NCI-H2107 (cell line): ENCODE measurements at places on chromosomes 3 and 15.

DNA sequence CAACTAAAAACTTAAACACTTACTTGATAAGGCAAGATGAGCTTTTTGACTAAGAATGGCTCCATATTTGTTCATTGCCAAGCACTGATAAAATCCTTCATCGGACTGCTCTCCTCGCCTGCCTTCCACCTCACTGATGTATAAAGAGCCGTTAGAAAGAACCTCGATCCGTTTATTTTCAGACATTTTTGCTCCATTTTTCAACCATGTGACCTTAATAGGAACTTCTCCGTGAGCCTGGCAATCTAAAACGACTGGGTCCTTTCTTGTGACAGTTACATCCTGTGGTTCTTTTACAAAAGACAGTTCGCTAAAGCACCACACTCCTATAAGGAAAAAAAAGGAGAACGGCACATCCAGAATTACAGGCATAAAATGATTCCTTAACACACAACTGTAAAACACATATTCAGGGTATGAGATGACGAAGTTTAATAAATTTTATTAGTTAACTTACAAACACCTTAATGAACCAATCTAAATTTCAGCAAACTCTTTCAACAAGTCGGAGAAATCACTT is 2.5 kb downstream of the PRTG start:
- DNase-seq, result no peak

- no peak for DNase-seq
Measured at GRCh38 chr3:115876876-115877614, 253.7 kb downstream of the GAP43 start.

DNA sequence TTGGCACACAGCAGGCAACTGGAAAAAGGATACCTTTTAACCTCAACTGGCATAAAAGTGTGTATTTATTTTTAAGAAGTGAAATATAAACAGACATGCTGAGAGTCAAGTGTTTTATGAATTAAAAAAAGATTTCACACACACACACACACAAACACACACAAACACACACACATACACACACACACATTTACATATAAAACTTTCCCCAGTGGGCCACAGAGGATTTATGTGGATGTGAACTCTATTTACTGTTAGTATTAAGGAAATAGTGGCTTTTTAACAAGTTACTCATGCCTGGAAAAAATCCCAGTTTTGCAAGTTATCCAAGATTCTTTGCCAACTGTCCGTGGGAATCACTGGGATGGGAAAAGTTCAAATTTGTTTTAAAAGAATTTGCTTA is 725.9 kb upstream of the NR2F2 start:
- DNase-seq, result no peak

DNA sequence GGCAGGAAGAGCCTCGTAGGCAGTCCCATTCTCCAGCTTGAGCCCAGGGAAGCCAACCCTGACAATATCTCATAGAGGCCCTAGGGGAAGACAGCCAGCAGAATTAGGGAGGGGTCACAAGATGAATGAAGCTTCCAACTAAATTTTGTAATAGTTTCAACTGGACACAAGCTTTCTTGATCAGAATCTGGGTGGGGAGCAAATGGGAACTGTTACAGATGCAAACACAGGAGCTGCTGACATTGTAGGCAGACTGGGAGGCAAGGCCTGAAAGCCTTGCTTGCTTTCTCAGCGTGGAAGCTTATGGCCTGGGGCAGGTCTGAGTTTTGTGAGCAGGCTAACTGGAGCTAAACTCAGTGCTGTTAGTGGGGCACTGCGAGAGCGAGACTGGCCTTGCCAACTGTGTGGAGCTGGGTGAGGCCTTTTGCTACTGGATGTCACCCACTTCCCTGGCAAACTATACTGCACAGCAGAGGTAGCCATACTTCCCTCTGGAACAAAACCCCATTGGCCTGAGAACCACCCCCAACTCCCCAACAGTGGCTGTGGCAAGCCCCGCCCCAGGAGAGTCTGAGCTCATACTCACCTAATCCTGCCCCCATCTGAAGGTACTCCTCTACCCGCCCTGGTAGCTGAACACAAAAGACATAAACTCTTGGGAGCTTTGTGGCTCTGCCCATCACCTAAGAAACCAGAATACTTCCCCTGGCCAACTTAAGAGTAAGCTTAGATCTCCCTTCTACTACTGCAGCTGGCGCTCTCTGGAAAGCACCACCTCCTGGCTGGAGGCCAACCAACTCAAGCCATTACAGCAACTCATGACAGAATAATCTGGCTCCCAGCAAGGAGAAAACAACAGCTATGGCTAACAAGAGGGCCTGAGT is 42.9 kb downstream of the CFAP20DC start:
- peak; percentile 25 for DNase-seq

GRCh38 chr3:152298393-152299248 is 29.9 kb downstream of the MBNL1 start:
- peak; percentile 77 for DNase-seq

GRCh38 chr3:128145279-128145678 is 8.0 kb upstream of the EEFSEC start:
- no peak for DNase-seq

- no peak for DNase-seq
Measured at GRCh38 chr15:94066046-94066445, 165.3 kb upstream of the MCTP2 start.

DNA sequence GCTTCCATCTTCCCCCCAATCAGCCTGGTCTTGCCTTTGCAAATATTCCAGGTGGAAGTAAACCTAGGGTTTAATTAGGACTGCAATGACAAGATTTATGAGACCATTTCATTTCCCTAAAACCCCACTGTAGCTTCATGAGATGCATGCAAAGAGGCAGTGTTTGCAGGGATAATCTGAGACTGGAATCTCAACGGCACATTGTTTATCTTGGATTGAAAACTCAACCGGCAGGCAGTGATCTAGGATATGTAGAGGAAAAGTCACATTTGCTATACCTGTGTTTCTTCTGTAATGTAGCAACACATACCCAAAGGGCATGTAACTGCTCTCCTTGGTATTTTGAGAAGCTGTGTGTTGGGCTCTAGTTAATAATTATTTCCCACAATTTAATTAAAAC is 18.7 kb upstream of the CLSTN2 start:
- no peak for DNase-seq

DNA sequence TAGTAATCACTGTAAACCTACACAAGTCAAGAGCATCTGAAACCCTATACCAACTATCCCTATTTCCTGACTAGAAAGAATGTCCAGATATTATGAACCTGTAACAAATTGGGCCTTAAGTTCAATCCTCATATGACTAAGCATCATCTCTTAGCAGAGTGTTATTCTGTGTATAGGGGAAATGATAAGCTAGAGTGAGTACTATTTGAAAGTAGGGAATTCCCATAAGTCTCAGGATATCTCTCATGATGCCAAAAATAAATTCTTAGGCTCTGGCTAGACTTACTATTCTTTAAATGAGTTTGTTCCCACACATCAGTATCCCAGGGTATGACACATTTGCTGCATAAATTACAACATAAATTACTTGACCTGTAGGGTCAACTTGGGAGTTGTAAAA is 15.3 kb downstream of the MRPL47 start:
- no peak for DNase-seq

GRCh38 chr3:9316881-9317361 is 45.9 kb upstream of the THUMPD3 start:
- DNase-seq, result no peak

DNA sequence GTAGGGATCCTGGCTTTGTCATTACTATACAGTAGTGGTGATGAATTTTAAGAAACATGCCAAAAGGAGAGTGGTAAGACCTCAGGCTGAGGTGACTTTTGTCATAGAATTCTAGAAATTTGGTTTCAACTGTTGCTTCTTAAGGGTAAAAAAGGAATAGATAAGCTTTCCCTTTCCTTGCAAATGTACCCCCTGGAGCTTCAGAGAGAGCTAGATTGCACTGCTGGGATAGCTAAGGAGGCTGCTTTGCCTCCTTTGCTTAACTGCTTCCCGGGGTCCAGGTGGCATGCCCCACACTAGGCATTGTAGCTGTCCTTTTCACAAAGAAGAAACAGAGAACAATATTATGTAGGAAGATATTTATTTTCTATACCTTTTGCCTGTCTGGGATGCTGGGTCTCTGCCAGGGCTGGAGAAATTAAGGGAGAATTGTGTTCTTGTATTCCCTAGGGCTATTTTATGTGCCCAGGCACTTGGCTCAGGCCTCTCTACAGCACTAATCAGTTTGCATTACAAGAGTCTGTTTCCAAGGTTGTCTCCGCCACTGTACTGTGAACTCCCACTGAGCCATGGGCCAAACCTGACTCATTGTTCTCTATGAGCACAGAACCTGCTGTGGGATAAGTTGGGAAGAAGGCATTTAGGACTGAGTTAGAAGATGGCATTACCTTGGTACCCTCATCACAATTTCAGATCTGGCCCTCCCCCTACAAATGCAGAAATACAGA is 460.0 kb downstream of the PDCD6IP start:
- peak; percentile 25 for DNase-seq

- DNase-seq, result no peak
Measured at GRCh38 chr15:39787479-39787878, 4.8 kb upstream of the FSIP1 start.

GRCh38 chr3:46699676-46700523 is 1.3 kb upstream of the TMIE start:
- DNase-seq, result no peak

DNA sequence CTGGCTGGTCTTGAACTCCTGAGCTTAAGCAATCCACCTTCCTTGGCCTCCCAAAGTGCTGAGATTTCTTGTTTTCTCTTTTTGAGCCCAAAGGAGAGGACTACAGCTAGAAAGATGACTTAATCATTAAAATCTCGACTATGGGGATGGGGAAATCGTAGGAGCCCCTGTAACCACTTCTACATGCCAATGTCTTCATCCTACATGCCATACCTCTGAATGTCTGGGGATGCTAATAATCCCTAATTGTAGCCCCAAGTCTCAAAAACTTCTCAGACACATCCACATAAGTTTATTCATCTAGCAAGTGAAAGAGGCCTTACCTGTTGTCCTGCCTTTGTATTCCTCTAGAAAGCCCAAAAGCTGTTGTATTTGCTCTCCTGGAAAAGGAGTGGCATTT is 3.7 kb upstream of the RHOV start:
- DNase-seq, result no peak

DNA sequence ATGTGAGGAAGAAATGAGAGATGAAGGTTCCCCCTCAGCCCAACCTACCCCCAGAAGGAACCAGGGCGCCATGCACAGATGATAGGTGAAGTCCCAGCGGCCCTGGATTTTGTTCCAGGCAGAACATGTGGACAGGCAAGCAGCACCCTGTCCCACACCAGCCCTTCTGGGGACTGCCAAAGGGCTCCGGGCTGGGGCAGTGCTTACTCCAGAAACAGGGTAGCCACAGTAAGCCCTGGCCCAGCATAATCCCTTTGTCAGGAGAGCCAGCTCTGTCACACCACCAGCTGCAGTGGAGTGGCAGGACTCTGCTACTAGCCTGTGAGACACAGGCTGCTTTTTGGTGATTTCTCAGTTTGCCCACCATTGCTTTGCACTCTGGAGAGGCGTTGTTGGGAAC is 6.3 kb downstream of the FBXL22 start:
- DNase-seq, result no peak

GRCh38 chr3:124363476-124363875 is 366.8 kb upstream of the UMPS start:
- no peak for DNase-seq

DNA sequence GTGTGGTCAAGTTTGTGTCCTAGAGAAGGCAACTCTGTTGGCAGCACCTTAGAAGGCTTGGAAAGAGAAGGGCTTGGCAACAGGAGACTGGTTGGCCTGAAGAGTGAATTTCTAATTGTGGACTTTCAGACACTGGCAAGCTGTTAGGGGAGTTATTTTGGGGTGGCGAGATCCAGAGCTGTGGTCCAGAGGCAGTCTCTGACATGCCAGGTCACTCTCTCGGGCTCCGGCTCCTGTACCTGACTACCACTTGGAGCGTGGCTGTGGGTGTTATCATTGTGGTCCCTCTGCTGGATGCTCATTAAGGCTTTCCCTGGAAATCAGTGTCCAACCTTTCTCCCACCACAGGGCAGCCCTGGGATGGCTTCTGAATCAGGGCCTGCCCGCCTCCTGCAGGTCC is 209.0 kb downstream of the SLCO3A1 start:
- no peak for DNase-seq

- no peak for DNase-seq
Measured at GRCh38 chr3:82165266-82165665, 403.8 kb upstream of the GBE1 start.

- no peak for DNase-seq
Measured at GRCh38 chr3:71185733-71186455, 397.6 kb downstream of the FOXP1 start.

GRCh38 chr3:122021811-122022401 is at the start of gene ILDR1:
Gene ILDR1, minus strand, starts transcription at chr3:122022247. Its CDS starts 170 bp downstream, at chr3:122022077.
- peak; percentile 81 for DNase-seq

DNA sequence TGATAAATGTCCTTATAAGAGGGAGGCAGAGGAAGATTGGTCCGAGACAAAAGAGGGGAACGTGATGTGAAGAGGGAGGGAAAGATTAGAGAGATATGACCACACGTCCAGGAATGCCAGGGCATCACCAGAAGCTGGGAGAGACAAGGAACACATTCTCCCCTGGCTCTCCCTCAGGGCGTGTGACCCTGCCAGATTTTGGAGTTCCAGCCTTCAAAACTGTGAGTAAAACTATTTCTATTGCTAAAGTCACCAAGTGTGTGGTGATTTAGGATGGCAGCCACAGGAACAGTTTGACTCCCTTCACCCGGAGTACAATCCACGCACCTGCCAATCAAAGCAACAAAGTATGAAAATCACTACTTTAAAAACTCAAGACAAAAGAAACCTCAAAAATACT is 32.1 kb upstream of the TJP1 start:
- no peak for DNase-seq

GRCh38 chr3:58574106-58574505 is 3.1 kb downstream of the FAM107A start:
- no peak for DNase-seq

DNA sequence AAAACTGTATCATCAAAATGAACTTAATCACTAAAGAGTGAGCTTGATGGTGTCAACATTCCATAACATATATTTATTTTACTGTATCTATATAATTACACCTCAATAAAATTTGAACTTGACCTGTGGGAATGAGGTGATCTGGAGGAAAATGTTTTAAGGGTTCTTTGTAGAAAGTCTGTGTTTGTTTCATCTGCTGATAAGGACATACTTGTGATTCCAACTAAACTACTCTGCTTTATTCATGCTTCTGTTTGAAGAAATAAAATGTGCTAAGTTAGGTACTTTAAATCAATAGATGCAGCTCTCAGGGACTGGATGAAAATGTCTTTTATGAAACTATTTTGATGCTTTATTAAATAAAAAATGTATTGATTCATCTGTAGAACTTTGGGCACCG is 11.6 kb upstream of the PLOD2 start:
- DNase-seq, result no peak

GRCh38 chr3:33910031-33910430 is 111.6 kb downstream of the PDCD6IP start:
- DNase-seq, result no peak

DNA sequence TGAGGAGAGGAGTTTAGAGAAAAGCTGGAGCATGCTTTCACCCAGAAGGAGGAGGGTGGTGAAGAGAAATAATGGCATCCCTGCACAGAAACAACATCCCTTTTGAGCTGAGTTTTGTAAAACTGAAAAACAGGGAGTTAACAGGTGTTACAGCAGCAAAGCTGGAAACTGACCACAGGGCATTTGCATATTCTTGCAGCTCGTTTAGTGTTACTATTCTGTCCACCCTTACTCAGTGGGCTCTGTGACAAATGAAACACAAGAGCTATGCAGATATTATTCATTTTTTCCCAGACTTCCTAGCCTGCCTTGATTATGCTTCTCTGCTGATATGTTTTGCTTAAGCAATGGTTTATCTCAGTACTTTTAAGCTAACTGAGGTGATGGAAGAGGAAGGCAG is 272.0 kb downstream of the NEK10 start:
- no peak for DNase-seq

GRCh38 chr15:50906954-50907600 is 1.4 kb upstream of the AP4E1 start:
- DNase-seq, result no peak

- DNase-seq, result no peak
Measured at GRCh38 chr3:41507336-41508062, 308.2 kb downstream of the CTNNB1 start.
